ENCODE measurements at places on chromosomes 16 and 17.

GRCh38 chr17:63295288-63295687, 150.8 kb downstream of the CYB561 start:
- no peak for DNase-seq

DNA sequence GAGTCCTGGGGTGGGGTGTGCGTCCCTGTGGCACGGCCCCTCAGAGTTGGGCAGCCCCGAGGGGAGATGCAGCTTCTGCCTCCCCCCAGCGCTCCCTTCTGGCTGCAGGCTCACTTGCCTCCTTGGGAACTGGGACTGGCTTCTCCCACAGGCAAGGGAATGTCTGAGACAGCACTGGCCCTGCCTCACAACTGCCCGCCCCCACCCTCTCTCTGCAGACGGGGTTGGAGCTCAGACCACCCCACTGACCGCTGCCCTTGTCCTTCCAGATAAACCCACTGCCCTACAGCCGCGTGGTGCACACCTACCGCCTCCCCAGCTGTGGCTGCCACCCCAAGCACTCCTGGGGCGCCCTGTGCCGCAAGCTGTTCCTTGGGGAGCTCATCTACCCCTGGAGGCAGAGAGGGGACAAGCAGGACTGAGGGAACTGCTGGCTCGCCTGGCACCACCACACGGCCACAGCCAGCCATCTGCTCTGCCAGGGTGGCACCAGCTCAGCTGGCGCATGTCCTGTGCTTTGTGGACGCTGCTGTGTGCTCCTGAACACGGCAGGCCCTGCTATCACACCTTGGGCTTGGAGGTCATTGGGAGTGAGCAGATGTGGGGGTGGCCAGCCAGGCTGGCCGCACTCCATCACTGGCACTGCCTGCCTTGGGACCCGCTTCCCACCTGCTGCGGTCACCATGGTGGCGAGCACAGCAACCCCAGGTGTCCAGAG, 7.1 kb upstream of the RAB40C start:
- DNase-seq: no peak

- DNase-seq: no peak
Observed at GRCh38 chr17:65978871-65979270, 213.1 kb downstream of the CEP112 start.

DNA sequence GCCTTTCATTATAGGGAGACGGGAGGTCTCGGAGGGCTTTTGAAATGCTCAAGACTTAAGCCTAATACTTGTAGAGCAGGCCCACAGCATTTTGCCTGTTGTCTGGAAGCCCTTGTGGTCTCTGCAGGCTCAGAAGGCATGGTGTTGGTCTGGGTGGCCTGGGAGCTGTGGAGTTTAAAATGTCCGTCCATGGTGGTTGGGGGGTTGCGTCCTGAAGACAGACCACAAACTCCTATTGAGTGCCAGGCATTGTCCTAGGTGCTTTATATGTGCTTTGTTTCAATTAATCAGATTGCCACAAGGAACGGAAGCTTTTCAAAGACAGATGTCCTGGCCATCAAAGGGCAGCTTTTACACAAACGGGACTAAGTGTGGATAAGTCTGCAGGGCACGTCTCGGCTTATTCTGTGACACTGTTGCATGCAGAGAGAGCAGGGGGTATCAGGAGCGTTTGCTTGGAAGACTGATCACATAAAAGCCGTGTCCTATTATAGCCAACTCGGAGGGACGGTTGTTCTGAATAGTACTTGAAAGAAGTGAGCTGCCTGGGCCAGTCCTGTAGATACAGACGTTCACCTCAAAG, 7.8 kb downstream of the NTN1 start:
- DNase-seq: no peak
